ENCODE measurements at places on chromosomes 3 and 15.
A peak's percentile ranks its signal among the peaks of the same experiment; 100 is the strongest.

- DNase-seq, result no peak
These were observed 21.7 kb downstream of the FBLN2 start for GRCh38 chr3:13570391-13571194.

DNA sequence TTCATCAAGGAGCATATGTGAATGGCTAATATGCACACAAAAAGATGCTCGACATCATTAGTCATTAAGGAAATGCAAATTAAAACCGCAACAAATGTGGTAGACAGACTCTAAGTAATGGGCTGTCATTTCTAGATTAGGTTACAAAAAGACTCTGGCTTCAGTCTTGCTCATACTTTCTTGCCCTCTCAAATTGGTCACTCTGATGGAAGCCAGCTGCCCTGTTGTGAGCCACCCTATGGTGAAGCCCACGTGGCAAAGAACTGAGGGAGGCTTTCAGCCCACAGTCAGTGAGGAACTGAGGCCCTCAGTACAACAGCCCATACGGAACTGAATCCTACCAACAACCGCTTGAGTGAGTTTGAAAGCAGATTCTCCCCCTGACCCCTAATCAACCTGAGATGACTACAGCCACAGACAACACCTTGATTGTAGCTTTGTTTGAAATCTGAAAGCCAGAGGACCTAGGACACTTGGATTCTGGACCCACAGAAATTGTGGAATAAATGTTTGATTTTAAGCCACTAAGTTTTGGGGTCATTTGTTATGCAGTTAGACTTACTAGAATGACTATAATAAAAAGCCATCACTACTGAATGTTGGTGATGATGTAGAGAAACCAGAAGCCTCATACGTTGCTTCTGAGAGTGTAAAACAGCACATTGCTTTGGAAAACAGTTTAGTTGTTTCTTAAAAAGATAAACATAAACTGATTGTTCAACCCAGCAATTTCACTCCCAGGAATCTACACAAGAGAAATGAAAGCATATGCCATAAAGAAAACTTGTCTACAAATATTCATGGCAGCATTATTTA is 45.7 kb downstream of the EHHADH start:
- DNase-seq, result no peak

DNA sequence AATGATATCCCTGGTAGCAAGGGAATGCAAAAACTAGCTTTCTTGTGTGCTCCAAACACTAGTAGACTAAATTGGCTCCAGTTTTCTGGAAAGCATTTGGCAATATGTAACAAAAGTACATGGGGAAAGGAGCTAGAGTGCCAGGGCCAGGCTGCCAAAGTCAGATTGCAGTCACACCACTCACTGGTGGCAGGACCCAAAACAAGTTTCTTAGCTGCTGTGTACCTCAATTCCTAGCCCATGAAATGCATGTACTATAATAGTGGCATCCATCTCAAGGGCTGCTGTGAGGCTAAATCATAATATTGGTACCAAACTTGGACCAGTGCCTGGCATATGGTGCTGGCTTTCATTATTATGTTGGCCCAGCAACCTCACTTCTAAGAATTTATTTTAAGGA is 49.3 kb downstream of the CLDN18 start:
- DNase-seq, result no peak

DNA sequence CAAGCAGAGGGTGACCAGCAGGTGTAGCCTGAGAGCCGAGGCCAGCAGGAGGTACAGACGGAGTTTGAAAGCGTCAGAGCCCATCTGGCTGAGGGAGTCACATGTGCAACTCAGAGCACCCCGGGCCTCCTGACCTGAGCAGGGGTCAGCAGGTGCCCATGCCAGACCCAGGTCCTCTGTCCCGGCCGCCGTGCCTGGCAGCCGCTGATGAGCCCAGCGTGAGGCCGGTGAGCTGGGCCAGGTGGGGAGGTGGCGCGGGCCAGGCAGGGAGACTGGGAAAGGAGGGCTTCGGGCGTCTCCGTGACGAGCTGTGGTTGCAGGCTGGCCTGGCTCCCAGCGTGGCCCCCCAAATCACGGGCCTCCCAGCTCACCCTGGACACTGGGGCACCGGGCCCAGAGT is 130.9 kb downstream of the CHSY1 start:
- DNase-seq, result no peak

DNA sequence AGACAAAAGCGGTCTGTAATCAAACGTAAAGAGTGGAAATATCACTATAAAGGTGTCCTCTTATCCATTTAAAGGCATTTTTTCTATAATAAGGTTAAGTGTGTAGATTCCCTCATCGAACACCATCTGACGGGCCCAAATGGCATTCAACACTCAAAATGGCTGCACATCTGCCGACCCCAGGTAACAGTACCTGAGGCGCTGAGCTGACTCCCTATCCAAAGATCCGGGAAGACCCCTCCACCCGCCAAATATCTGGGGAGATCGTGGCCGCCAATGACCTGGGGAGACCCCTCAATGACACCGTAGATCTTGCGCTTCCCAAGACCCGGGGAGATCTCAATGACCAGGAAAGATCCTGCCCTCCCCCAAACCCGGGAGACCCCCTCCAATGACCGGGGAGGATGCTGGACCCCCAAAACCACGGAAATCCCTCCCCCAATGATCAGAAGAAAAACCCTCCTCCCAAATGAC is 476 bp downstream of the IP6K2 start:
- no peak for DNase-seq

- peak; percentile 64 for DNase-seq
These were observed 39.5 kb upstream of the DGKG start for GRCh38 chr3:186401556-186401955.

GRCh38 chr3:133805384-133805701 is 272 bp upstream of the SRPRB start:
- DNase-seq, result no peak

DNA sequence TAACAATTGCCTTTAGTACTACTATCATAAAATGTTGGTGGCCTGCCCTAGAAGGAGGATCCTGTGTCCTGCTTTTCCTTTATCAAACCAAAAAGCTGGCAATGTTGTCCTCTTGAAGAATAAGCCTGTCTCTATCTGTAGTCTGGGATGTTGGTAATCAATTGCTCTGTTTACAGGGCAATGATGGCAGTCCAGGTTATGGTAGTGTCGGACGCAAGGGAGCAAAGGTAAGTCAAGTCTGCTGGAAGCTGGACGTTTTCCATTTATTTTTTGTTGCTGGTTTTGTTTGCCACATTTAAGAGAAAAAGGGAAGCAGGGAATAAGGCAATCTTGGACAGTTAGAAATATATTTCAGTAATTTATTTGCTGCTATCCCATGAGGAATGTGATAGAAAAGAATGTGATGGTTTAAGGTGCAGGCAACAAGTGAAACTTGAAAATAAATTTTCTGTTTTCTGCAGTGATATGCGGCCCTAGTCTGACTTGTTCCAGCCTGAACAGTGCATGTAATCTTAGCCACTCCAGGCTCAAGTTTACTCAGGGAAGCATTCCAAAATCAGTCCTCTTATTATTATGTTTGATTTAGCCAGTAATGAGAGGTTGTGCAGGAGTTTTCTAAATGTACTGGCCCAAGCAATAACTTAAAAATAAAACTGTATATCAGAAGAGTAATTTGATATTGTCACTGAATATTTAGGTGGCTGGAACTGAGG is 110.3 kb downstream of the COL6A6 start:
- no peak for DNase-seq

DNA sequence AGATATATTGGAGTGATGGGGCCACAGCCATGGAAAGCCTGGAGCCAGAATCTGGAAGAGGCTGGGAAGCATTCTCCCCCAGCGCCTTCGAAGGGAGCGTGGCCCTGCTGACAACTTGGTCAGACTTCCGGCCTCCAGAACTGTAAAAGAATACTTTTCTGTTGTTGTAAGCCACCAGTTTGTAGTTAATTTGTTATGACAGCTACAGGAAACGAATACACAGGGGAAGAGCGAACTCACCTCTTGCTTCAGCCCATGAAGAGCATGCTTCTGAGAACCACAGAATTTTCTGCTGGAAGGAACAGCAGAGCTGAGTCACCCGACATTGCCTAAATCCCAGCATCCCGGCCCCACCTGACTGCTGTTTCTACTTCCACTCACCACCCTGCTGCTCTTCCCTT is 501.7 kb downstream of the SHQ1 start:
- peak; percentile 64 for DNase-seq

All from suppressor macrophage treated with lipopolysaccharide for 4 hours (primary cell).